ENCODE measurements at places on chromosomes 1 and 21.

DNA sequence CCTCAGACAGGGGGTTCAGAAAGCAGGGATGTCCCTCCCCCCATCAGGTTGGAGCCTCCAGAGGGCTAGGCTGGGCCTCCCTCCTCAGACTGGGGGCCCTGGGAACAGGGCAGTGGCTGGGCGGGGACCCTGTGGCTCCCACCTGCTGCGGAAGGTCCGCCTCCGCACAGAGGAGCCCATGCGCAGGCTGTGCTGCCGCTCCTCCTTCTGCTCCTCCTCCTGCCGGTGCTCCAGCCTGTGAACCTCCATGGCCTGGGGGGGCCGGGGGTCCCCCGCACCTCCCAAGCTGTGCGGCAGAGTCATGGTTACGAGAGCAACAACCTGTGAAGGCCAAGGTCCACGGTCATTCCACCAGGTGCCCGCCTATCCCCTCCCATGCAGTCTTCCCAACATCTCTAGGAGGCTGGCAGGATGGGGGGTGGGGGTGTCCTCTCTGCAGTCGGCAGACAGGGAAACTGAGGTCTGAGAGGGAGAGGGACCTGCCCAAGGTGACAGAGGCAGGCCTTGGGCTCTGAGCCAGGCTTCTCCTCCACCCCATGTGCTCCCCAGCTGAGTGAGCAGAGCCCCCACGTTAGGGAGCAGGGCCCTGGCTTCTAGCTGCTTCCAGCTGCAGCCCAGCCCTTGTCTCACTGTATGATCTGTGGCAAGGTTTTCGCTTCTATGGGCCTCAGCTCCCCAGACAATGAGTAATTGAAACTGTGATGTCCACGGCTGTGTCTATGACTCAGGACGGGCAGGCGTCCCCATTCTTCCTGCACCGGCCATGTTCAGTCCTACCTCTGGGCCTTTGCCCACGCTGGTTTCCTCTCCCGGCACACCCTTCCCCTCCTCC lies 3.4 kb downstream of the MYOM3 start:
- no peak for DNase-seq

DNA sequence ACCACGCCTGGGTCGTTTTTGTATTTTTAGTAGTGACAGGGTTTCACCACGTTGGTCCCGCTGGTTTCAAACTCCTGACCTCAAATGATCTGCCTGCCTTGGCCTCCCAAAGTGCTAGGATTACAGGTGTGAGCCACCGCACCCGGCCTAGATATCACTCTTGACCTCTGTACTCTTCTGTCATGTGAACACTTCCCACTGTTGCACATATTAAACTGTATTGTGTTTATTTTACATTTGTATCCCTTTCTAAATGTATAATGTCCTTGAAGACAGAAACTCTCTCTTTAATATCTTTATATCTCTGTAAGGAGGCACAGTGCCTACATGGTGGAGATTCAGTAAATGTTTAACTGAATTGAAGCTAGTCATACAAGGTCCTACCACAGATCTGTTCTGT lies 19.3 kb upstream of the PSMD4 start:
- no peak for DNase-seq

DNA sequence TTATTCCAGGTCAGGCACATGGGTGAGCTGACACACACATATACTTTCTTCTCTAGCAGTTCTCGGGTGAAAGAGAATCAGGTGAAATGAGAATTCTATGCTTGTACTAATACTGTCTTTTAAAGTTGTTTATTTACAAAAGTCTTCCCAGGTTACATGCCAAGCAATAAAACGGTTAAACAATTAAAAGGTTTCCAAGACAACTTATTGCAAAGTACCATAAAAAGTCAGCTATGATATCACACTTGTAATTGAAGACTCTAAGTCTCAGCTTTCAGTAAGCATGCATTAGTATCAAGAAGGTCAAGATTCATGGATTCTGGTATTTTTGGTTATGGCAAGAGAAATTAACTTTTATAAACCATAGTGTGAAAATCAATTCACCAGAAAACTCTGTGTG lies 171.4 kb downstream of the PDE4B start:
- DNase-seq = no peak

- DNase-seq = no peak
These were observed 242.8 kb downstream of the CRB1 start for GRCh38 chr1:197510691-197511378.

GRCh38 chr1:243390162-243390791 lies 134.4 kb downstream of the SDCCAG8 start:
- no peak for DNase-seq

DNA sequence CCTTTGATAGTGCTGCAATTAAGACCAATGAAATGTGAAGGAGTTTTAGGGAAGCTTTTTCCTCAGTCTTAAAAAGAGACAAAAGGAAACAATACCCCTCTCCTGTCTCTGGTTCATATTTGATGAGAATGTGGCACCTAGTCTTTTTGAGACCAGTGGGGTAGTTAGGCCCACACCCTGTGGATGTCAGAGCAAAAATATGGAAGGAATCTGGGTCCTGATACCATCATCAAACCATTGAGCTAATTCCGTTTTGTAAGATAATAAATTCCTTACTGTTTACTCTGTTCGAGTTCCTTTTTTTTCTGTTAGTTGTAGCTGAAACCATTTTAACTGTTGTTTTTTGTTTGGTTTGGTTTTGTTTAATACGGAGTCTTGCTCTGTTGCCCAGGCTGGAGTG lies 33.3 kb downstream of the PTPRC start:
- DNase-seq = no peak

GRCh38 chr1:230278871-230279582 lies 147.1 kb downstream of the PGBD5 start:
- no peak for DNase-seq

DNA sequence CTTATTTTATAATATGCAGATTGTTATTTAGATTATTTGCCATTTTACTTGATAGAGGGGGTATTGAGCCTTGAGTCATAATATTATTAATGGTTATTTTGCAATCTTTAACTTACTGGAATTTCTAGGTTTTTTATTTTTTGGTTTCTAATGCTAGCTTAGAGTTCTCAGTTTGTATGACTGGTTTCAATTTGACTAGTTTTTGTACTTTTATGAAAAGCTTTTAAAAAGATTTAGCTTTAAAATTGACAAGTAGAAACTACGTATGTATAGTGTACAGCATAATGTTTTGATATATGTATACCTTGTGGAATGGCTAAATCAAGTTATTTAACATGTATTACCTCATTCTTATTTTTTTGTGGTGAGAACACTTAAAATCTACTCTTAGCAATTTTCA lies 41.5 kb downstream of the CEP350 start:
- DNase-seq = no peak

- DNase-seq = no peak
These were observed 11.8 kb downstream of the C1orf174 start for GRCh38 chr1:3888301-3888700.

- DNase-seq = peak; percentile 59
These were observed 48.1 kb downstream of the CDC14A start for GRCh38 chr1:100400404-100400803.

DNA sequence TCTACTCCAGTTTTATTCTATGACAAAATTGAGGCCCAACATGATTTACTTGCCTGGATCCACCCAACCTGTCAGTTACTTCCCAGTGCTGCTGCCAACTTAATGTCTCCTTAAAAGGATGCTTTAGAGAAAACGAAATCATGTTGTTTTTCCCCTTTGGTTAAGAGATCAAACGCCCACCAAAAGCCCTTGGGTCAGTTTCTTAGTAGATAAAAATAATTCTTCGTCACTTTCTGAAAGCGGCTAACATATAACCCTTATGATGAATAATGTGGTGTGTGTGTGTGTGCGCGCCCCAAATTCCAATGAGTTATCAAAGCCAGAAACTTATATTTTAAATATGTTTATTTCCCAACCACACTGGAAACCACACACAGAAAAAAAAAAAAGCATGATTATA lies 52.7 kb upstream of the LGALS8 start:
- DNase-seq = no peak

DNA sequence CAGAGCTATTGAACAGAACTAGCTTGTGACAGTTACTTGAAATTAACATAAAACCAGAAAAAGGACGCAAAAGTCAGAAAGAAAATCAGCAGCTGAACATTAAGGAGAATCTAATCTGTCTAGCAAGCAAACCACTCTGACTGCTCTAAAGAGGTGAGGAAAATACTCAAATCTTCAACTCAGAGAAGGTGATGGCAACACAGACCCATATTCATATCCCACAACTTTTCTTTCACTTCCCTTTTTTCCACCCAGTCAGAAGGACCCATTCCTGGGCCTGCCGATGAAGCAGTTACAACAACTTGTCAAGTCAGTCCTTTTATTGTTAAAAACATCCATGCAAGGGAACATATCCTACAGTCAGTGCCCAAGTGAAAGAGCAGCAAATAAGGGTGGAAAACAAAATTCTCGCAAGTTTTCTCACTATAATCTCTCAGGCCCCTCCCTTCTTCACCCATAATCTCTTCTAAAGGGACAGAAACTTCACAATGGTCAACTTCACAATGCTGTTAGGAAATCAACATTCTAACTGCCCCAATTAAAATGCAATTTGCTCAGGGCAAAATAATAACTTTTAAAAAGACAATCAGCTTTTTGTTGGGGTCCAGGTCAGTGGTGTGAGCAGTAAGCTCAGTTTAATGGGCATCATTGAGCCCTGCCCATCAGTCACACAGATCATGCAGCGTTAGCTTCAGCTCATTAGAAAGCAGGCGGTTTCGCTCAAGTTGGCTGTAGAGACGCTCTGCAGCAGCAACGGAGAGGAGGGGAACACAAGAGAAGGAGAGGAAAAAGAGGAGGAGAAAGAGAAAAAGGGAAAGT lies 3.6 kb upstream of the NUP210L start:
- DNase-seq = no peak

DNA sequence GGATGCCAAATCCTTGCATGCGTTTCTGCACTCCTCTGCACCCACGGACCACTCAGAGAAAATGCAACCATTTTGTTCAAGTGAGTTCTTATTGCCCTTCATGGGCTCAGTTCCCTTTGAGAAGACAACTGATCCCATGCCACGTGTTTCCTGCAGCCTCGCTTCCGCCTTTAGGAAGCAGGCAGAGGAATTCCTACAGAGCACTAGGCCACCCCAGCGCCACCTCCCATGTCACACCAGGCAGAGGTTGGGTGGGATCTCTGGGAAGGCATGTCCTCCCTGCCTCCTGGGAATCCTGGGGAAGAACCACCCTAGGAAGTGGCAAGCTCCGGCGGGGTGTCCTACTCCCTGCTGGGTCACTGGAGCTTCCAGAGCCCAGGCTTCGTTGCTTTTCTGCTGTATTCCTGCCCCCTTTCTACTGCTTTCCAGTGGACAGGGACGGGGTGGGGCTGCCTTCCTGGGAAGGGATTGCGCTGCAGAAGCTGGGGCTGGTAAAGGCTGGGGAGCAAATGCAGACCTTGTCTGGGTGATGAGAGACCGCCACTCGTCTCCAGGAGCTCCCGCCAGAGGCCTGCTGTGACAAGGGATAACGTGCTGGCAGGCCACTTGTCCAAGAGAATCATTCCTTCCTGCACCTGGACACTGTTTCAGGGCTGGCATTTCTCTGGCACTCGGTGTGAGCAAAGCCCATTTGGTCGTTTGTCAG lies 478.2 kb upstream of the VAMP3 start:
- no peak for DNase-seq

DNA sequence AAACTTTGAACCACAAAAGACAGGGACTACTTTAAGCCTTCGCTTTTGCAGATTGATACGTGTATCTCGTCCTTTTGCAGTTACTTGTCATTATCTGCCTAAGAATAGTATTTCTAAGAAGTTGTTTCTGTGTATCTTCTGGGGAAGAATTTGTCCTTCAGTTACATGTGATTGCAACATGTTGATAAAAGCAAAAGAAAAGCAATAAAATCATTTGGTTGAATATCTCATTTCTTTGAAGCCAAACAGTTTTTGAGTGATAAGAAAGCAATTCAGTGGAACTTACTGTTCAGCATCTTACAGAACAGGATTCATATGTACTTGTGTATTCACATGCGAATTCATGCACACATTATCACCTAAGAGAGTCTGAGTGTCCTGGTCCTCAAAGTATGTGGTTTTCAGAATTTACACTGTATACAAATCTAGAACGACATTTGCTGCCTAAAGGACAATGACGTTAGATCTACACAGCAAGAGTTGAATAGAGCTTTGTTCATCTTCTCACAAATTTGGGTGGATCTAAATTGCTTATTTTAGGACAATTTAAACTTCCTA lies 66.7 kb upstream of the MRPS6 start:
- no peak for DNase-seq

GRCh38 chr1:30719406-30720270 lies 3.7 kb downstream of the MATN1 start:
- DNase-seq = peak; percentile 93

- no peak for DNase-seq
These were observed 495.5 kb upstream of the RGS18 start for GRCh38 chr1:191662746-191663145.

DNA sequence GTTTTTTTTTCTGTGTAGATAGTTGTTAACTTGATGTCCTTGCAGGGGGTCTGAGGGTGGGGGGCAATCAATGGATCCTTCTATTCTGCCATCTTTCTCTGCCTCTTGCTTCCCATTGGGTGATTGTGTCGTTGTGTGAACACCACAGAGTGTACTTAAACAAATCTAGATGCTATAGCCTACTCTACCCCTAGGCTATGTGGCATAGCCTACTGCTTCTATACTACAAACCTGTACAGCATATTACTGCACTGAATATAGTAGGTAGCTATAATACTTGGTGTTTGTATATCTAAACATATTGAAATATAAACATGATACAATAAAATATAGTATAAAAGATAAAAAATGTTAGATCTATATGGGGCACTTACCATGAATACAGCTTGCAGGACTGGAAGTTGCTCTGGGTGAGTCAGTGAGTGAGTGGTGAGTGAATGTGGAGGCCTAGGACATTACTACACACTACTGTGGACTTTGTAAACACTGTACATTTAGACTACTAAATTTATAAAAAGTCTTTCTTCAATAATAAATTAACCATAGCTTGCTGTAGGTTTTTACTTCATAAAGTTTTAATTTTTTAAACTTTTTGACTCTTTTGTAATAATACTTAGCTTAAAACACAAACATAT lies 105.4 kb downstream of the CENPF start:
- no peak for DNase-seq

DNA sequence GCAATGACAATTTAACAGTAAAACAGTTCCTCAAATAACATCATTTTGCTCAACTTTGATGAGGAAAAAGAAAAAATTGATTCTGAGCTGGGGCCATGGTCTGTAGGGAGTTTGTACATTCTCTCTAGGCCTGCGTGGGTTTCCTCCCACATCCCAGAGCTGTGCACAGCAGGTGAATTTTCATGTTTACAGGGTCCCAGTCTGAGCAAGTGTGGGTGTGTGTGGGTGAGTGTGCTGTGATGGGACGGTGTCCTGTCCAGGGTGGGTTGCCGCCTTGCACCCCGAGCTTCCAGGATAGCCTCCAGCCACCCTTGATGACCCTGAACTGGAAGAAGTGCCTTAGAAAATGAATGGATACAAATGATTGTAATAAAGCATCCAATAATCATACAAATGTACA lies 75.6 kb upstream of the BCL10 start:
- DNase-seq = no peak

DNA sequence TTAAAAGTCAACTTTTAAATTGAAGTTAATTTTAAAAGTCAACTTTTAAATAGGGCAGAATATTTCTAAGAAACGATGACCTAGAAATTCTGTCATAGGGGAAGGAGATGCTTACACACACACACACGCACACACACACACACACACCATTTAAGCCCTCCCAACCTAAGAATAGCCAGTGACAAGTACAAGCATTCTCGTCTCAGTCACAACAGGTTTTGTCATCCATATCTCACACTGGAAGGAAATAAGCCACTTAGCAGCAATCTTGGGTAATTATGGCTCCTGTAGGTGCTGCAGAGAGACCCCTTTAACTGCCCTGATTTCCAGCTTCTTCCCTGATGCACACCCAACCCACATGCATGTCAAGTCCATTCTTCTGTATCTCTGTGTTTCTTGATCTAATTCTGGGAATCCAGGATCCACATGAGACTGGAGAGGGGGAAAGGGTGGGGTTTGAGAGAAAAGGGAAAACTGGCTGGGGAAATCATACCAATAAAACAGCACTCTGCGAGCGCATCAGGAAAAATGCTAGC lies 338.1 kb downstream of the PAPPA2 start:
- DNase-seq = no peak

Data from Ammon's horn (tissue), 1 donor.